ENCODE measurements at places on chromosomes 2 and 18.

- no peak for DNase-seq
These were observed 112.8 kb downstream of the CELF4 start for GRCh38 chr18:37452682-37453385.

- no peak for DNase-seq
These were observed 110.9 kb downstream of the MIB1 start for GRCh38 chr18:21851327-21851961.

GRCh38 chr18:44325903-44326635 is 354.6 kb upstream of the SETBP1 start:
- DNase-seq: peak; percentile 28

- no peak for DNase-seq
These were observed 28.5 kb upstream of the PGAP1 start for GRCh38 chr2:196955036-196955435.

DNA sequence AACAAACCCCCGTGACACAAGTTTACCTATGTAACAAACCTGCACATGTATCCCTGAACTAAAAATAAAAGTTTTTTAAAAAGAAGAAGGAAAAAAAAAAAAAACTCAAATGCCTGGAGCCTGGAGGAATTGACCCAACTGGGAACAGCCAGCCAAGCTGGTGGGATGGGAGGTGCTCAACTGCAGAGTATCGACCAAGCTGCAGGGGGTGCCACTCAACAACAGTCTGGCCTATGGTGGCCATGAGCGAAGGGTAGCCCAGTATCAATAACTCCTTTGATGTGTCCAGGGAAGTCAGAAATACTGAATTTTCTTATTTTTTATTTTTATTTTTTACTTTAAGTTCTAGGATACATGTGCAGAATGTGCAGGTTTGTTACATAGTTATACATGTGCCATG is 310.3 kb upstream of the DLGAP1 start:
- no peak for DNase-seq

DNA sequence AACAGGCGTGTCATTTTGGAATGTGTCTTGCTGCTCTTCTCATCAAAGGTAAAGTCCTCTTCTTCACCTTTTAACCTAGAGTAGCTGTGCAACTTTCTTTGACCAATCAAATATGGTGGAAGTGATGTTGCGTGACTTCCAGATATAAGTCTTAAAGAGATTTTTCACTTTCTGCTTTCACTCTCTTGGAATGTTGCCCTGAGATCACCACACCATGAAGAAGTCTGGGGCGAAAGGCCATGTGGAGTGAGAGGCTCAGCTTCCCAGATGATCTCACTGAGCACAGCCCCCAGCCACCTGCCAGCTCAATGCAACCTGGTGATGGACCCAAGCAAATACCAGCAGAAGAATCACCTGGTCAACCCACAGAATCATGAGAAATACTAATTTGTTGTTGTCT is 7.1 kb upstream of the GALNT3 start:
- DNase-seq: no peak

DNA sequence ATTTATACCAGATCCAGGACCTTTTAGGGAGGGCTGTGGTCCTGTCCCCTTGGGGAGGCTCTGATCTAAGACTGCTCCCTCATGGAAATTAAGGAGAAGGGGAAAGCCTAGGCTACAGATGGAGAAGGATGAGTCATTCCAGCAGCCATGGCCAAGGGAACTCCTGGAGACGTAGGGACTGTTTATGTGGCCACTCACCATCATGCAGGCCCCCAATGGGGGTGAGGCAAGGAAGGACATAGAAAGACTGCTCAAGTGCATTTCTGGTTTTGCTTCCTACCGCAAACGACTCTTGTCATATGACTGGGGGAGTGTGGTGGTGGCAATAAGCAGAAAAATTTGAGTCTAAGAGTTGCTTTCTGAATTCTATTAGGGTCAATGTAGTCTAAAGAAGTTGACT is 54.0 kb upstream of the CYP1B1 start:
- no peak for DNase-seq

DNA sequence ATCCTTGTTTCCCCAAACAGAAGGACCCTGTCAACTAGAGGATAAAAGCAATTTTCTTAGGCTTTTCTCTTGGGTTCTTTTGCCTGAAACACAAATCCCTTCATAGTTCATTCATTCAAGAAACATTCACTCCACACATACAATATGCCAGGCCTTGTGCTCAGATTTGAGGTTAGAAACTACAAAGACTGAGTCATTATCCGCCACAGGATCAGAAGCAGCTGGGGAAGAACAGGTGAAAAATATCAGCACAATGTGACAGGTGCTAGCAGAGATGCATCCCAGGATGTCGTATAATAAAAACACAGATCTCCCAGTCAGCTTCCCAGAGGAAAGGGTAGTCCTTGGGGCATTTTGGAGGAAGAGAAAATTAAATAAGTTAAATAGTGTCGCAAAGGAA is 172.4 kb downstream of the LRATD1 start:
- DNase-seq: no peak

DNA sequence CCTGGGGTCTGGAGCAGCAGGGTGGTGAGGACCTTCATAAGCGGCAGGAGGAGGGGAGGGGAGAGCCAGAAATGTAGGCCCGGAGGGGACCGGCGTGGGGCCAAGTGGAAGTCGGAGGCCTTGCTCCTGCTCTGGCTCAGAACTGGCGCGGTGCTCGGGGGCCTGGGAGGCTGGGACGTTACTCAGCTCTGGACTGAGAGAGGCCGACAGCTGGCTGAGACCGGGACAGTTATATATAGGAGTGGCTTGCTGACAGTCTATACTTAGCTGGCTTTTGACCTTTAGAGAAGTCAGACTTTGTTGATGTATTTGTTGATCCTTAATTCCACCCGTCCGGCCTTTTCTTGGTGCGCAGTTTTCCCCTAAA is 15.7 kb downstream of the IGFBP5 start:
- DNase-seq: no peak

DNA sequence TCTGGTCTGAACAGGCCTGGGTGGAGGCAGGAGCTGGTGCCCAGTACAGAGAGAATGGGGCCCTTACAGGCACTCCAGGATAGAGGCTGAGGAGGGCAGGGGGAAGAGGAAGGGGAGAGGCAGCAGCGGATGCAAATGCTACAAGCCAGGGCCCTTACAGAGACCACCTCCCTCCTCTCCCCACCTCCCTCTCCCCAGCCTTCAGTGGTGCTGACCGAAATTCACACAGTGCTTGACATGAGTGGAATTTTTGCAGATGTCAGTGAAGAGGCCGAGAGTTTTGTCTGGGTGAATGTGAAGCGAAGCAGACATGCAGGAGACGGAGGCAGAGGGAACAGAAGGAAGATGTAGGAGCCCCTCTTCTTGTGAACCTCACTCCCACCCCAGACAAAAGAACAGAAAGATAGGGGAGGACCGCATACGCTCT is 31.9 kb downstream of the CIB4 start:
- no peak for DNase-seq

DNA sequence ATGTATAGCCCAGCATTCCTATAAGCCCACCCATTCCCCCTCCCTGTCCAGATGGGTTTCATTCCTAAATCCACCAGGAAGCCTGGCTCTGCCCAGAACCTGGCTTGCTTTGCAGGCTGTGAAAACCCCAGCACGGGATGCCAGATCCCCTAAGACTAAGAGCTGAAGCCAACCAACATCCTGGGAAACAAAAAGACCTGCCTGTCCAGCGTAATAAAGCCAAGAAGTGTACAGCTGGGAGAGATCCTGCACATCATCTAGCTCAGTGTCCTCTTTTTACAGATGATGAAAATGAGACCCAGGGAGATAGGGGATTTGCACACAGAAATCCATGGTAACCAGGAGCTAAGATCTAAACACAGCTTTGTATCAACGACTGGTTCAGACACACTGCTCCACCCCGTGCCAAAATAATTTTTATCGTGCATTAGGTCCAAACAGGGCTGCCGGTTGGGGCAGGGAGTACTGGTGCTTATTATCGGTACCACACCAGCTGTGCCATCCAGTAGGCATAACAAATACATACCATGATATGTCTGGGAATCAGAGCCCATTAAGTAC is 2.9 kb downstream of the RND3 start:
- DNase-seq: no peak

GRCh38 chr2:133044556-133044955 is 374.6 kb upstream of the LYPD1 start:
- no peak for DNase-seq

DNA sequence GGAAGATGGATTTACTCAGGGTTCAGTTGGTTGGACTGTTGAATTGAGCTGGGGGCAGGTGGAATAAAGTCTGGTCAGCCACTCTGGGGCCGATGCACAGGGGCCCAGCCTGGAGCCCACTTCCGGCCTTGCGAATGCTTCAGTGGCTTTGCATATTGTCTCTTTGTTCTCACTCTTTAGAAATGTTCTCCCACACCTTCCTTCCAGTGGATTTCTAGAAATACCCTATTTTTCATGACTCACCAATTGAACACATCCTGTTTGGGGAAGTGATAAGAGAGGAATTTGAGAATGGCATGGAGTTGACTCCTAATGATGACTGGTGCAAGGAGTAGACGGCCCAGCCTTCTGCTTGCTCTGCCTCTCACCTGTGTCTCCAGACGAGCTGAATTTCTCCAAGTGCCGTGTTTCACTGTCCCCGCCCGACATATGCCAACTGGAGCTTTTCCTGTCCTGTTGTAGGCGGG is 28.1 kb downstream of the ASAP2 start:
- no peak for DNase-seq

DNA sequence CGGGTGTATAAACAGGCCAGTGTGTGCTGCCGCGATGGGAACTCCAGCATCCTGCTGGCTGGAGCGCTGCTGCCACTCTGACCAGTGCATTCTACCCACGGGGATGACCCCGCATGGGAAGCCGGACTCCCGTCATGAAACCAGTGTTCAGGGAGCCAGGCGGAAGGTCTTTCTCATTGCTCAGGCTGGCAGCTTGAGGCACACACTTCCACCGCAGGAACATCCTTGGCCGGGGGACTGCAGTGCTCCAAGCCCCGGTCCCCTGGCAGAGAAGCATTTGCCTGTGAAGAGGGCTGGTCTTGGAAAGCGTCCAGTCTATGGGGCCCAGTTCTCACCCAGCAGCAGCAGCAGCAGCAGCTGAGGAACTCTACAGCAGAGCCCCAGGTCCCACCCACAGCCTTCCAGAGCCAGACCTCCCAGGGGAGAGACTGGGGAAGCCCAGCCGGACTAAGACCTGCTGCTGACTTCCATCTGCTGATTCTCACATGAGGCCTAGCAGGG is 235.9 kb downstream of the KLHL29 start:
- DNase-seq: no peak

DNA sequence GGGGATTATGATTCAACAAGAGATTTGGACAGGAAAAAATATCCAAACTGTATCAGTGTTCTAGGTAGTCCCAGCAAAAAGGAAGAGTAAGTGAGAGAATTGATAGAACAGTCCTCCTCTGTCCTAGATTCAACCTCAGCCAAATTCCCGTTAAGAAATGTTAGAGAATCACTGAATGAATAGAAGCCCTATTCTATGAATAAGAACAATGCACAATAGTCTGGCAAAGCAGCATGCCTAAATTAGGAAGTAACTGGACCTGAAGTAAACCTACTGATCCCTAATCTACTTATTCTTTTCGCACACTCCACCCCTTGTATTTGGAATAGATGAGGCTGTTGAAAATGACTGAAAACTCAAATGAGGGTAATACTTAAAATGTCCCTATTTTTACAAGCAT is 1665.5 kb downstream of the LRP1B start:
- no peak for DNase-seq

DNA sequence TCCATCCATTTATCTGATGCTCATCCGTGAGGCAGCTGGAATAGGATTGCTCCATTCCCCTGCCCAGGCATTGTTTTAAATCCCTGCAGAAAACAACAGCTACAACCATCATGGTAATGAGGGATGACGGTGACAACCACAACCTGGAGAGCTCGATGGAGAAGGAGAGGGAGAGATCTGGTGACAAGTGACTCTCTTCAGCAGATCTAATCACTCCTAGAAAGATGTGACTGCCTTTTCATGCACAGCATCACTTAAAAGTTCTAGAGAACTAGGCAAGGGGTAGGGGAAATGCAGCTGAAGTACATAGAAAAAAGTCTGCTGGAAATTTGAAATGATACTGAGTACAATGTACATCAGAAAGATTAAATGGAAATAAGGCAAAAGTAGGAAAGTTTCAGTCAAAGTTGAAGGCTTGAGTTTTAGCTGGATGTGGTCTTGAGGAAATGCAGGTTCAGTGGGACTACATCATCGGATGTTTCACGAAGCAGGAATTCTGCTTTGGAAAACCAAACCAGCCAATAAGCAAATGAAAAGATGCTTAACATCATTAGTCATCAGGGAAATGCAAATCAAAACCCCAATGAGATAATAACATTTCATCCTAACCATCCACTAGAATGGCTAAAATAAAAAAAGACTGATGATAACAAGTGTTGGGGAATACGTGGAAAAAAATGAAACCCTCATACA is 6.8 kb upstream of the ARHGAP25 start:
- DNase-seq: no peak

GRCh38 chr2:240623531-240624010 is 1.7 kb upstream of the GPR35 start:
- DNase-seq: no peak

DNA sequence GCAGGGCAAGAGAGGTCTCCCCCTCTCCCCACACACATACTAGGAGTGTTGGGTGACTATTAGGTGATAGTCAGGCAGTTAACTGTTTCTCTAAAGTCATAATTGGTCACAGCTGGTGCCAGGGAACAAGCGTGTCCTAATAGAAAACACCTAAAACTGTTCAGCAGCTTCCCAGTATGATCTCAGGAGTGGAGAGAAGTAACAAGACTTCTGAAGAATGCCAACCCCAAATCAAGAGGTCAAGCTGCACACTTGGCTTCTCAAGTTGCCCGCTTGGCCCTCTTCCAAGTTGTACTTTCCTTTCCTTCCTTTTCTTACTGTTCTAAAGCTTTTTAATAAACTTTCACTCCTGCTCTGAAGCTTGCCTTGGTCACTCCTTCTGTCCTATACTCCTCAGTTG is 22.4 kb upstream of the STAT1 start:
- no peak for DNase-seq

DNA sequence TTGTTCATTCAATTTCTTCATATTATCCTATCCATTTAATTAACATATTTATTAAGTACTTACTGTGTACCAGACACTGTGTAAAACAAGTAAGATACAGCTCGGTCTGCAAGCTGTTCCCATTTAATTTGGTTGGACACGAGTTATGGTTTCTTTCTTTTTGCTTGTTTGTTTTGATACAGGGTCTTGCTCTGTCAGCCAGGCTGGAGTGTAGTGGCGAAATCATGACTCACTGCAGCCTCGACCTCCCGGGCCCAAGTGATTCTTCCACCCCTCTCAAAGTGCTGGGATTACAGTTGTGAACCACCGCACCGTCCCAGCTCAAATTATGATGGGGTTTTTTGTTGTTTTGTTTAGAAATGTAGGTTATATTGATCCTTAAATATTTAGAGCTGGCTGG is 9.0 kb downstream of the CYBRD1 start:
- no peak for DNase-seq

DNA sequence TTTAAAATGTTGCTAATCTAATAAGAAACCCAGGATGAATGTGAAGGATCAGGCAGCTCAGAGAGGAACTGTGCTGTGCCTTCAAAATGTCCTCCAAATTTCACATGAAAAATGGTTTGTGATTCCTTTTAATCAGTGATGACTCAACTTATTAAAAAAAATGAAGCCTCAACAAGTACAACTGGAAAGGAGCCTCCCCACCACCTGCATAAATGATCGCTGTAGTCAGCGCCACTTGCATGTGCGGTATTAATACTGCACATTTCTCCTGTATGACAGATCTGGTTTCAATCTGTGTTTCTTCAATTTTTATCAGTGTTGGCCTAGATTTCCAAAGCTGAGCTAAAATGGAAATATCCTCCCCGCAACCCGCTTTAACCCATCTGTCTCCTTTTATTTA is 115.0 kb upstream of the TMEM200C start:
- DNase-seq: no peak

All from iPS DF 19.7 (cell line).